ENCODE measurements at places on chromosomes 5 and 9.

GRCh38 chr5:9202636-9203035 is 343.2 kb downstream of the SEMA5A start:
- DNase-seq = no peak

DNA sequence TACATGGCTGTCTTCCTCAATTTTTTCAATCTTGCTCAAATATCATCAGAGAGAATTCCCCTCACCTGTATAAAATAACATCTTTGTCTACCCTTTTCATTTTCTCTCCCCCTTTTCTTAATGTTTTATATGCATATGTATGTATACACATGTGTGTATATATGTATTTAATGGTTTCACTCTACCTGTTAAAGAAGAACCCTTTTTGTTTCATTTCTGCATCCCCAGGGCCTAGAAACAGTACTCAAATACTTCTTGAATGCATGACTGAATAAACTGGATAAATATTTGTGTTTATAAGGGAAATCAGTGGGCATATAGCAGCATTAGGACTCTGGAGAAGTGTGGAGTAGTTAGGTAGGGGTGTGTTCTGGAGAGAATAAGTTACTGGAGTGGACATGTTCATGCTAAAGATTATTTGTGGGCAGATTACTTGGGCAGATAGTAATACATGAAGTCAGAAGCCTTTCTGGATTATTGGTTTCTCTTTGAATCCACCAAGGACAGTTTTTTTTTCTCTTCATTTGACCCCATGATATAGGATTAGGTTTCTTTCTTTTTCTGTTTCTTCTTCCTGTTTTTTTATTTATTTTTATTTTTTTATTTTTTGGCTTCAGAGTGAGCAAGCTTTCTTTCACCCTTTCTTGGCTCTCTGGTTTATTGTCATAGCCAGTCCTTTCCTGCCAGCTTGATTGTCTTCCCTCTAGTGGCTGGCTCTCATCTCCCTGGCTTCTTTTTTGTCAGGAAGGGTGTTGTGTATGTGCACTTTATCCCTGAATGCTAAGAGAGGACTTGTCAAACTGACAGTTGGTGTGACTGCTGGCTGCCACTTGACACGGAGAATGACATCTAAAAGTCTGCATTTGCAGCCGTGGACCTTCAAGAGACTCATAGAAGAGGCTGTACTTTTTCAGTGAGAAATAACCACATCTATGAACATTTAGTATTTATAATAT is 89.3 kb downstream of the ZCCHC7 start:
- DNase-seq = peak; percentile 65

DNA sequence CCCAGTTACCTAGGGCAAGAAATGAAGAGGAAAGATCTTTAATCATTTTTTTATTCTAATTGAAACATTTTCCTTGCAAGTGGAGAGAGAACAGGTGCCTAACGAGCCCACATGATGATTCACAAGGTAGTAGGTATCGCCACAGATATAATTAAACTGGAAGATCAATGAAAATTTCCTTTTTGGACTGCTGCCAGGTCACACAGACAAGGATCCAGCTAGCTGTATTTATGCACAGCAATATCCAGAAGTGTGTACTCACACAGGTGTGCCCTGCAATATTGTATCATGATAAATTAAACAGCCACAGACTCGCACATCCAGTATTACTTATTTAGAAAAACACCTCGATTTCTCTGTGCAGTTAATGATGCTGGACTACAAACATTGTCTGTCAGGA is 294.0 kb upstream of the SMARCA2 start:
- no peak for DNase-seq

DNA sequence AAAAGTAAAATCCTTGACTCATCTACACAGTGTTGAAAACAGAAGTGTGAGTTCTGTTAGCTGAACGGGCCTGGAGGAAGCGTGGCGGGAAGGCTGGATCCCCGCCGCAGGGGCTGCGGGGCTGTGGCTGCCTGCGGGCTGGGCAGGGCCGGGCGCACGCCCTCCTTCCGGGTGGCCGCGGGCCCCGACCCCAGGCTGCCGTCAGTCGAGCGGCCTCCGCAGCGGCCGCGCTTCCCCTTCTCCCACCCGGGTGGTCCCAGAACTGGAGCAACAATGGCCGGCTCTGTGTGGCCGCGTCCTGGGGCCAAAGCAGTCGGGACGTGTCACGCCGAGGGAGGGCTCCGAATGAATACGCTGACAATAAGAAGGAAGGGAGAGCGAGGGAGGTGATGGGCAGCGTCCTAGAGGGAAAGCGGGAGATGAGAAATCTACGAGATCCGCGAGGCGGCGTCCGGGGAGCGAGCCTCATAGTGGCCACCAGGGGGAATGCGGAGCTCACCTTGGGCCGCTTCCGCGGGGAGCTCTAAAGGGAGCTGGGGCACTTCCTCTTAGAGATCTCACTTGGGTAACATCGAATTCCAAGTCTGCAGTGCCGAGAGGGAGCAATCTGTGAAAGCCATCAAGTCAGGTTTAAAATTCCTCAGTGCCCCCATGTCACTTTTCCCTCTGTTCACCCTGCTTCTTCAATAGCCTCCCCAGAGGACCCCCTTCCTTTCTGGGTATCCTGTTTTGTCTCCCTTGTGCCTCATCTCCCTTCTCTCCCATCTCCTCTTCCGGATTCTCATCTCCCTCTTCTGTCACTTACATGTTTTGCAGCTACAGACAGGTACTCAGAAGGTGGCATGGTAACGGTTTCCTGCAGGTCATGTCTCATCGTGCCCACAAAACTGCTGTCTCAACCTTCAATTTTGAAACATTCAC is 83.9 kb downstream of the SLC1A3 start:
- DNase-seq = peak; percentile 90

DNA sequence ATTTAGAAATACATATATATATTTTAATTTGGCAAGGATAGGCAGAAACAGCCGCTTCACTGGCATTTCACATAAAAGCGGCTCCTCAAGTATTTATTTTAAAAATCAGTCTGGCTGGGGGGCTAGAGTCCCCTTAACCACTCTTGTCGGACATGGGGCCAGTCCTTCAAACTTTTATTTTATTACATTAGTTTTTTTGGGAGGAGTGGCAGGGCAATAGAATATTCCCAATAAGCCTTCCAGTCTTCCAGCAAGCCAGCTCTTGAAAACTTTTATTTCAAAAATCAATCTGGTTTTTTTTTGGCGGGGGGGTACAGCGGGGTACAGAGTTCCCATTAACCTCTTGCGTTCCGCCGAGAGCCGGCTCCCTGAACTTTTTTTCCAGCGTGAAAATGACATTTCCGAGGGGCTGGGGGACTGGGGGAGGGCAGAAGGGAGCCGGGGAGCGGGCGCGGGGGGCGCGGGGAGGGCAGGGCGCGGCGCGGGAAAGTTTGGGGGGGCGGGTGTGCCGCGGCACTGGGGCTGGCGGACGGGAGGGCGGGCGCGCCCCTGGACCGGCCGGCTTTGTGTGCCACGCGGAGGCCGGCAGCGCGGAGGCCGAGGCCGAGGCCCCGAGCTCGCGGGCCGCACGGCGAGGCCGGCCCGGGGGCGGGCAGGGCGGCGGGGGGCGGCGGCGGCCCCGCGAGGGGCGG is 504 bp upstream of the ZNF618 start:
- DNase-seq = peak; percentile 39

DNA sequence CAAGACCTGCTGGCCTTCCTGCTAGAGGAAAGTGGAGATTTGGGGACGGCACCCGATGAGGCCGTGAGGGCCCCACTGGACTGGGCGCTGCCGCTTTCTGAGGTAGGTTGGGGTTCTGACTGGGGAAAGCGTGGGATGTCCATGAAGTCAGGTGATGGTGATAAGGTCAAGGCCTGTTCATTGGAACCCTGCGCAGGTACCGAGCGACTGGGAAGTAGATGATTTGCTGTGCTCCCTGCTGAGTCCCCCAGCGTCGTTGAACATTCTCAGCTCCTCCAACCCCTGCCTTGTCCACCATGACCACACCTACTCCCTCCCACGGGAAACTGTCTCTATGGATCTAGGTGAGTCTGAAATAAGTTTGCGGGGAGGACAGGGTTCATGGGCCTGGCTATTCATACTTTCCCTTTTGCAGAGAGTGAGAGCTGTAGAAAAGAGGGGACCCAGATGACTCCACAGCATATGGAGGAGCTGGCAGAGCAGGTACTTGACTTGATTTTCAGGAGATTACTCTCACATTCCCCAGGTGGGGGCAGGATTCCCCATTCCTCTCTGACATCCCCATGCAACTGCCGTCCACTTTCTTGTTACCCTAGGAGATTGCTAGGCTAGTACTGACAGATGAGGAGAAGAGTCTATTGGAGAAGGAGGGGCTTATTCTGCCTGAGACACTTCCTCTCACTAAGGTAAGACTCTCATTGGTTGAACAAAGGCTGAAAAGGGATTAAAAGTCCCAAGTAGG is 505 bp downstream of the CREB3 start:
- DNase-seq = peak; percentile 72

All from A673 (cell line).